Stimulated activated CD8-positive, alpha-beta memory T cell treated with anti-CD3 and anti-CD28 coated beads, Interleukin-7, amount 100 ng/mL, for 48 hours (primary cell): ENCODE measurements at places on chromosomes 16 and 17.

DNA sequence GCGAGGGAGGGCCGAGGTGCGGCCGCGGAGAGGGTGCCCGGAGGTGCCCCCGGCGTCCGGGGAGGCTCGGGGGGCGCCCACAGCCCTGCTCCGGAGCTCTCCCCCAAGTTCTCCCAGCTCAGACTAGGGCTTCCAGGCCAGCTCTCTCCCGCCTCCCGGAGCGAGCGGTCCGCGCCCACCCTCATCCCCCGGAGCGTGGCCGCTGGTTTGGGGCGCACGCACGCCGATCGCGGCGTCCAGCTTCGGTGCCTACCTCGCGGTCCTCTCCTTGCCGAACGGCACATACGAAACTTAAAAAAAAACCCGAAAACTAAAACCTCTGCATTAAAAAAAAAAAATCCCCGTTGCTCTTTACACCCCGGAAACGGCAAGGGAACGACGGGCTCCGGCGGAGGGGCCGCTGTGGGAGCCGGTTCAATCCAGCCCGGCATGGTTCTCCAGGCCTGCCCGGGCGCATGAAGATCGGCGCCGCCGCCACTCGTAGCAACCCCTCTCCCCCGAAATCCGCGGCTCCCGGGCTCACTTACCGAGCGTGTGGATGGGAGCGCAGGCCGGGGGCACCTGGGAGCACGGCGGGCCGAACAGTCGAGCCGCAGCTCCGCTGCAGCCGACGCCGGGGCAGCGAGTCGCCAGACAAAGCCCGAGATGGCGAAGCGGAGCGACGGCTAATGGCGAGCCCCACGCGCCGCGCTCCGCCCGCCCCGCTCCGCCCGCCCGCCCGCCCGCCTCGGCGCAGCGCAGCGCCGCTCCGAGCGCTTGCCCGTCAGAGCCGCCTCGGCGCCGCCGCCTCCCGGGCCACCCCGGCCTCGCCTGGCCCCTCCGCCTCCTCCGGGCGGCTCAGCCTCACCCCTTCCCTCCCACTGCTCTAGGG lies 973 bp upstream of the UBTF start:
- no peak for DNase-seq

DNA sequence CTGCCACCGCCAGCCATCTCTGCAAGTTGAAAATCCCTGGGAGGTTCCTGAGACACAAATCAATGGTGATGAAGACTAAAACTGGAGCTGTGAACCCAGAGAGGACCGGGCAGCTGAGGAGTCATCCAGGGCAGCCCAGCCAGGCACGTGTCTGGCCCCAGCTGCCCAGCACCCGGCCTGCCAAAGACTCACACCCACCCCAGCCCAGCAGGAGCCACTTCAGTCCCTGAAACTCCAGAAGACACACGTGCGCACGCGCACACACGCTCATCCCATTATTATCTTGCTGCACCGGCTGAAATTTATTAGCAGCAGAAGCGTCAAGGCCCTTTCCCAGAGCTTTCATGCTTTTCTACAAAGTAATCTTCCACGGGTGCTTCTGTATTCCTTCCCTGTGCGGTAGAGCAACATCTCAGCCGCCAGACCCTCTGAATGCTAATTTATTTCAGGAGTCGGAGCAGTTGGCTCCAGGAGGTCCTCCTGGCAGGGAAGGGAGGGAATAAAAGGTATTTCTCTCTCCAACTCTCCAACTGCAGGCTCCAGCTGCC lies 59.8 kb upstream of the RBFOX3 start:
- DNase-seq = no peak

GRCh38 chr17:3963237-3964201 lies 718 bp downstream of the ATP2A3 start:
- peak; percentile 62 for DNase-seq

DNA sequence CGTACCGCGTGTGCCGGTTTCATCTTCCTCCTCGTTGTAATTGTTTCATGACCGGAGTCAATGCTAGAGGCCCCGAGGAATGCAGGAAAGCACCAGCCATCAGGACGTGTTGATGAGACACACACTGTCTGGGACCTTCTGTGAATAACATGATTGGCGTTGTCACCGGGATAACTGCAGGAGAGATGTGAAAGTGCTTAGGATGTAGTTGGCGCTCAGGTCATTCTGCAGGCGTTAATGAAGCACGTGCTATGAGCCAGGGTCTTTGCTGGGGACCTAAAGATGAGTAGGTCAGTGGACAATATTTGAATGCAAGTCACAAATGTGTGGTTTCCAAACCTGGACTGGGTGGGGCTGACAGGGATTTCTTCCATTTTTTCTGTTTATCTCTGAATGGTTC lies 181.6 kb upstream of the HSBP1 start:
- no peak for DNase-seq

DNA sequence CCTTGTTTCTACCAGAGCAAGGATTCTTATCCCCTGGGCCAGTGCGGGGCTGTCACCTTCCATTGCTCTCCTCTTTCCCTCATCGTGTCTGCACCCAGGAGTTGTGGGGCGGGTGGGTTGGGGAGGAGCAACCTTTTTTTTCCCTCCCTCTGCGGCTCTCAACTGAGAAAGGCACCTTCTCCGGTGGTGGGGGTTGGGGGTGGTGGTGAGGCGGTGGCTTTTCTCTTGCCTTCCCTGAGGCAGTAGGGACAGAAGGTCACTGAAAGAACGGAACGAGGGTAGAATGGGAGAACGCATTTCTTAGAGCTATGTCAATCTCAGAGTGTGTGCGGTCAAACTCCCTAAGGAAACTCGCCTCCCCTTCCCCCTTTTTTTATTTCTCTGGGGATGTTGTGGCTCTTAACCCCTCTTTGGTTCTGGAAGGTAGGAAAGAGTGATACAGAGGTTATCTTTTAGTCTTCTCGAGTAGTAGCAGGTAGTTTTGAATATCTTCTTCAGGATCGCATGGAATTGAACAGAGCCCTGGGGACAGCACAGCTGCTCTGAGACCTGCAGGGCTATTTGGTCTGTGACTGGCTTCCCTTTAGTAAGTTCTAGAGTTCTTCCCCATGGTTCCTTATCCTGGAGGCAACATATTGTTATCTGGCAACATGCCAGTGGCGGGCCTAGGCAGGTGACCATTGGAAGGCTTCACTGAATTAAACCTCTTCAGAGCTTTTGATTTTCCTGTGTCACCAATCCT lies 994 bp downstream of the CLTC start:
- DNase-seq = peak; percentile 44

DNA sequence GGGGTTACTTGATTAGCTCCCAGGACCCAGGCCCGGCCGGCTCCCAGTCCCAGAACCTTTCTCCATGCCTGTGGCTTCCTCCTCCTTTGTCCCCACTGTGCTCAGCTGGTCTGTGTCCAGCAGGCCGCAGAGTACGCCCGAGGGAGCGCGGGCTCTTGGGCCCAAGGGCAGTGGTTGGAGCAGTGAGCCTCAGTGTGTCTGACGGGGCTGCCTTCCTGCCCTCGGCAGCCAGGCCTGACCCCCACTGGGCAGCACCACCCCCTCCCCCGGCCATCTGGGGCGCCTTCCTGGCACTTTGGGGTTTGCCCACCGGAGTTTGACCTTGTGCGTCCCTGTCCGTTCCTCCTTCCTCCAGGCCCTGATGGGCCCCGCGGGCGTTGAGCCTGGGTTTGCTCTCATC lies 62.4 kb upstream of the PVALEF start:
- DNase-seq = no peak

DNA sequence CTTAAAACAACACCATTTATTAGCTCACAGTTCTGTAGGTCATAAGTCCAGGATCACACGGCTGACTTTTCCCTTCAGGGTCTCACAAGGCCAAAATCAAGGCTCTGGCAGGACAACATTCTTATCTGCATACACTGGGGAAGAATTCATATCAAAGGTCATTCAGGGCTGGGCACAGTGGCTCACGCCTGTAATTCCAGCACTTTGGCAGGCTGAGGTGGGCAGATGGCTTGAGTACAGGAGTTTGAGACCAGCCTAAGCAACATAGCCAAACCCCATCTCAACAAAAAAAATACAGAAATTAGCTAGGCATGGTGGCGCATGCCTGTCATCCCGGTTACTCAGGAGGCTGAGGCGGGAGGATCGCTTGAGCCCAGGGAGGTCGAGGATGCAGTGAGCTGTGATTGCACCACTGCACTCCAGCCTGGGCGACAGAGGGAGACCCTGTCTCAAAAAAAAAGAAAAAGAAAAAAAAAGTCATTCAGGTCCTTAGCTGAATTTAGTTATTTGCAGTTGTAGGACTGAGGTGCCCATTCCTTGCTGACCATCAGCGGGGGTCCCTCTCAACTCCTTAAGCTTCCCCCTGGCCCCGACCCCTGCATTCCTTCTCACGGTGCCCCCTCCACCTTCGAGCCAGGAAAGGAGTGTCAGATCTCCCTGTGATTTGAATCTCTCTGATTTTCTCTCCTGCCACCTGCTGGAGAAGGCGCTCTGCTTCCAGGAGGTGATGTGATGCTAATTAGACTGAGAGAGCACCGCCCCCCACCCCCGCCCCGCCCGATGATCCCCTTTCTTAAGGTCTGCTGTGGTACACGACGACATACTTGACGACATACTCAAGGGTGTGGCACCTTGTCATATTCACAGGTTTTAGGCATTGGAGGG lies 91.8 kb upstream of the CLEC18A start:
- DNase-seq = no peak

GRCh38 chr16:53518550-53519416 lies 15.8 kb upstream of the AKTIP start:
- peak; percentile 61 for DNase-seq

- no peak for DNase-seq
Observed at GRCh38 chr17:63136369-63137012, 170.5 kb downstream of the TANC2 start.

GRCh38 chr17:29927546-29927945 lies 2.5 kb downstream of the SSH2 start:
- no peak for DNase-seq

DNA sequence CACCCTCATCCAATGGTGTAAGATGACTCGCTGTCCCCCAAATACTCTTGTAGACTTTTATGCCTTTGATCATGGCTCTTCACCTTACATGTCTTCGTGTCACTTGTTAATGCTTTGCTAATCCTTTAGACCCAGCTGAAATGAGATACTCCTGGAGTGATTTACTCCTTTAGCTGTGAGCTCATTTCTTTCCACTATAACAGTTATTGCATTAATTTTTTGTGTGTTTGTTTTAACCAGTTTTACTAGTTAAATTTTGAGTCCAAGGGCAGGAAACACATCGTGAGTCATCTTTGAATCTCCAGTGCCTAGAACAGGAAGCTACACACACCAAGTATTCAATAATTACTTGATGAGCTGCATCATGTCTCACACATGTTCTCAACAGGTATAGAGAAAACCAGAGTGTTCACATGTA lies 6.5 kb upstream of the CTCF start:
- no peak for DNase-seq

- no peak for DNase-seq
Observed at GRCh38 chr17:62782730-62783270, 25.3 kb downstream of the MARCHF10 start.

DNA sequence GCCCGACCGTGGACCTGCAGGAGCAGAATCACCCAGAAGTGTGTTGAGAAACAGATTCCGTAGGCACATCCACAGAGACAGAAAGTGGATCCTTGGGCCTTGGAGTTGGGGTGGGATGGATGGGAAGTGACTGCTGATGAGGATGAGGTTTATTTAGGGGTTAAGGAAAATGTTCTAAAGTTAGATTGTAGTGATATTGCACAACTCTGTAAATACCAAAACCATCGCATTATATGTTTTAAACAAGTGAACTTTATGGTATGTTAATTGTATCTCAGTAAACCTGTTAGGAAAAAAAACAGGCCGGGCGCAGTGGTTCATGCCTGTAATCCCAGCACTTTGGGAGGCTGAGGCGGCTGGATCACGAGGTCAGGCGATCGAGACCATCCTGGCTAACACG lies 3.6 kb downstream of the ENDOV start:
- DNase-seq = no peak

DNA sequence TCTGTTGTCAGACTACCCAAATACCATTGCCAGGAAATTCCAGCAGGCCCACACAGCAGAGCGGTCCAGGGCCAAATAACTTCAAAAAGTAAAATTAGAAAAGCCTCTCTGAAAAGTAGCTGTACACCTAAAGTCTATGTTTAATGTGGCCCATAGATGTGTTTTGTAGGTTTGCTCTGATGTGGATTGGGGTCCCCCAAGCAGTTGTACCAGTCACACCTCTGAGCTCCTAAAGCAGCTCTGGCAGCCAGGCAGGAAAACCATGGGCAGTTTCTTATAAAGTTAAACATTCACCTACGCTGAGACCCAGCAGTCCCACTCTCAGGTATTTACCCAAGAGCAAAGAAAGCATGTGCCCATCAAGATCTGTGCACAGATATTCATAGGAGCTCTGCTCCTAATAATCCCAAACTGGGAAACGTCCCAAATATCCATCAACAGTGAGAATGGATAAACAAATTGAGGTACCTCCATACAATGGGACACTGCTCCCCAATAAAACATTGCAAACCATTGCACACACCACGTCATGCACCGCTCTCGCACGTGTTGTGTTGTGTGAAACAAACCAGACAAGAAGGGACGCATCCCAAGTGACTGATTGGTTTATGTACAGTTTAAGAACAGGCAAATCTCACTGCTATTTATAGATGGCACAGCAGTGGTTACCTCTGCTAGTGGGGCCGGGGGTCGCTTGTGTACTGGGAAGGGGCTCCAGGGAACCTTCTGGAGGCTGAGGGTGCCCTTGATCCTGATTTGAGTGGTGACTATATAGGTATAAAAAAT lies 15.8 kb upstream of the PRM1 start:
- DNase-seq = no peak

- peak; percentile 95 for DNase-seq
Observed at GRCh38 chr17:47650525-47651522, 1.1 kb downstream of the KPNB1 start.

DNA sequence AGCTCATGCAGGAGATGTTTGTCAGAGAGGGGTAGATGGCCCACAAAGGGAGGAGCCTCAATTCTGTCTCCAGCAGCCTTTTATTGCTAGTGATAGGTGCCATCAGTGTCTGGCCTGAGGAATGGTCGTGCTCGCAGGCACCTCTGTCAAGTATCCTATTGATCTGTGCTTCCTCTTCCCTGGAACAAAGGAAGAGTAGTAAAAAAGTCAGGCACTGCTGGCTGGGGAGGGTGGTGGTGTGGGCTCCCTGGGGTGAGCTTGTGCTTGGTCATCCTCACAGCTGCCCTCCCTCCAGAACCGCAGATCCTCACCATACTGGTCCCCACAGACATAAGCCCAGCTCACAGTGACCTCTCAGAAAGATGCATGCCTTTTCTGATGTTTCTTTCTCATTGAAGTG lies 15.0 kb upstream of the SALL1 start:
- DNase-seq = no peak

DNA sequence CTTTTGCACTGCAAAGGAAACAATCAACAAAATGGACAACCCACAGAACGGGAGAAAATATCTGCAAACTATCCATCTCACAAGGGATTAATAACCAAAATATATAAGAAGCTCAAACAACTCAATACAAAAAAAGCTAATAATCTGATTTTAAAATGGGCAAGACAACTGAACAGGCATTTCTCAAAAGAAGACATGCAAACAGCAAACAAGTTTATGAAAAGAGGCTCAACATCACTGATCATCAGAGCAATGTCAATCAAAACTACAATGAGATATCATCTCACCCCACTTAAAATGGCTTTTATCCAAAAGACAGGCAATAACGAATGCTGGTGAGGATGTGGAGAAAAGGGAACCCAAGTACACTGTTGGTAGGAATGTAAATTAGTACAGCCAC lies 34.8 kb downstream of the SYNRG start:
- no peak for DNase-seq

- no peak for DNase-seq
Observed at GRCh38 chr17:28573521-28573920, 2.2 kb upstream of the PIGS start.
